ENCODE measurements at places on chromosomes 4 and X.

GRCh38 chr4:119111296-119111695, 24.3 kb upstream of the MYOZ2 start:
- DNase-seq = no peak

GRCh38 chr4:7352486-7352885, 82.2 kb downstream of the PSAPL1 start:
- DNase-seq = no peak

GRCh38 chrX:14777525-14777924, 95.3 kb downstream of the FANCB start:
- DNase-seq = peak; percentile 70

GRCh38 chr4:40722576-40723161, 27.1 kb upstream of the NSUN7 start:
- DNase-seq = no peak

- DNase-seq = no peak
These were observed 45.7 kb downstream of the BEND2 start for GRCh38 chrX:18174971-18175370.

DNA sequence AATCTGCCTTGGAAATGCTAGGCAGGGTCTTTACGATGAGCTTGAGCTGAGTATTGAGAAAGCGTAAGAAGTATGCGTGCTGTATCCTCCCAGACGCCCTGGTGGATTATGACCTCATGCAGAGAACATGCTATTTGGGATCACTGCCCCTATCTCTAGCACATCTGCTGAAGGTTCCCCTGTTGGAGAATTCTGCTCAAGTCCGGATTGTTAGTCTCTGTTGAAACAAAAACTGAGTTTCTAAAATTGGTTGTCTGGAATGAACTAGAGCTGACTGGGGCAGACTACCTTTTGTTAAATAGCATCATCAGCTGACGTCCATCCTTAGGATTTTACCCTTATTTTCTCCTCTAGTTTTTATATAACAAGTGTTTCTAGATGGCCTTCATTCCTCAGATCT, 7.5 kb downstream of the FHDC1 start:
- DNase-seq = peak; percentile 86

DNA sequence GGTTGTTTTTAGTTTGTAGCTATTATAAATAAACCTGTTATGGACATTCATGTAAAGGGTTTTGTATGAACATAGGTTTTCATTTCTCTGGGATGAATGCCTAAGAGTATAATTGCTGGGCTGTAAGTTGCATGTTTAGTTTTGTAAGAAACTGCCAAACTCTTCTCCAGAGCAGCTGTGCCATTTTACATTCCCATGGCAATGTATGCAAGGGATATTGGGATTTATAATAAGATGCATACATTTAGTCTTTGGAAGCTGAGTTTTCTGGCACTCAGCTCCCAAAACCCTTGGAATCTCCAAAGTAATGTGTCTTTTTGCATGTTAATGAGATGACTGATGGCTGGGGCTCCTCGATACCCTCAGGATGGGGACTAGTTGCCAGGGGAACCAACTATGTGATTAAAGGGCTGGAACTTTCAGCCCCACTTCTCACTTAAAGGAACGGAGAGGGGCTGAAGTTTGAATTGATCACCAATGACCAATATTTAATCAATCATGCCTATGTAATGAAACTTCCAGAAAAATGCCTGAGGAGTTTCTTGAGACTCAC, 44.0 kb downstream of the SERTM2 start:
- DNase-seq = no peak

GRCh38 chr4:116515959-116516358, 569.4 kb downstream of the TRAM1L1 start:
- no peak for DNase-seq

- no peak for DNase-seq
These were observed 30.2 kb downstream of the BEND4 start for GRCh38 chr4:42122237-42122636.

DNA sequence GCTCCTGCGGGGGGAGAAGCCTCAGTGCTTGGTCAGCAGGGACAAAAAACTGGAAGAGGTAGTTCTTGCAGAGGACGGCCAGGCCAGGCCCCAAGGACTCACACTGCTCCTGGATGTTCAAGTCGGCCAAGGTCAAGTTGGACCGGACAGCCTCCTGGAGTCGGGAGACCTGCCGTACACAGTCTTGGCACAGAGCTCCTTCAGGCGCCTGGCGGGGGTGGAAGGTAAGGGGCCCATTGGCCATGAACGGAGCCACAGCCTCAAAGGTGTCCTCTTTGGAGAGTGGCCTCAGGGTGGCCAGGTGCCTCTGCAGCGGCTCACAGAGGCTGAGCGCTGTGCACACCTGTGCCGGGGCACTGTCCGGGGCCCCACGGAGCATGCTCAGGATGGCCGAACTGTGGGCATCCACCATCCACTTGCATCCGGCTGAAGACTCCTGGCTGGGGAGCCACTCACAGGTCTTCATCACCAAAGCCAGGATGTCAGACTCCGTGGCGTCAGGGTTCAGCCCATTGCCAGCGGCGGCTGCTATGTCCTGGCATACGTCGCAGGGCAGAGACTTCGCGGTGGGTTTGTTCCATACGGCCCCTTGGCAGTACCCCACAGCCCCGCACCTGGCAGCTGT, 477 bp downstream of the PSAPL1 start:
- no peak for DNase-seq

GRCh38 chr4:121794505-121795188, 6.5 kb upstream of the EXOSC9 start:
- peak; percentile 50 for DNase-seq

- DNase-seq = peak; percentile 58
These were observed 113.0 kb upstream of the EDNRA start for GRCh38 chr4:147367891-147368290.

- DNase-seq = no peak
These were observed 190.5 kb downstream of the SH3BGRL start for GRCh38 chrX:81392396-81392795.

GRCh38 chr4:47617607-47618006, 132.5 kb downstream of the ATP10D start:
- DNase-seq = no peak

GRCh38 chr4:138636781-138637180, 378.8 kb upstream of the NOCT start:
- no peak for DNase-seq

- peak; percentile 49 for DNase-seq
These were observed 138.2 kb downstream of the GUCY2F start for GRCh38 chrX:109343671-109344070.

DNA sequence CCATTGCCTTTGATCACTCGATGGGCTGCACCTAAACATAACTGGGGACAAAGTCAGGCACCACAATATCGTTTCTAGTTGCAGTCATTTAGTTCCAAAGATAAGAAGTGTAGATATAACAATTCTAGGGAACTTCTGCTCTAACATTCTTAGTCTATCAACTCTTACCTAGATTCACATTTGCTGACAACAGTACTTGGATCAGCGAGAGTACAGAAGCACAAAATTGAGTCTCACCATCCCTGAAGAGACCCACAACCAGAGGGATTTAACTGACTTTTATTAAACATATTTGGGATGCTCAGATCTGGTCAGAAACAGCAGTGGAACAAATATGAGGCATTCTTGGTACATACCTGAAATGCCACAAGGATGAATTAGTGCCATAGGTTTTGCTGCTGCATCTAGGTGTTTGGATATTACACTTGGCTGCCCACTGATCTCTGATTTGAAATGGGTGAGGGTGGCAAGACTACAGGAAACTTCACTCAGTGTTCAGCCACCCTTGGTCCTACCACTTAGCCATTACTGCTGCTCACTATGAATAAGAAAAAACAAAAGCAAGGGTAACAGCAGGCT, 28.9 kb upstream of the HUWE1 start:
- no peak for DNase-seq

- no peak for DNase-seq
These were observed 1.0 kb upstream of the GABRG1 start for GRCh38 chr4:46124773-46125413.

DNA sequence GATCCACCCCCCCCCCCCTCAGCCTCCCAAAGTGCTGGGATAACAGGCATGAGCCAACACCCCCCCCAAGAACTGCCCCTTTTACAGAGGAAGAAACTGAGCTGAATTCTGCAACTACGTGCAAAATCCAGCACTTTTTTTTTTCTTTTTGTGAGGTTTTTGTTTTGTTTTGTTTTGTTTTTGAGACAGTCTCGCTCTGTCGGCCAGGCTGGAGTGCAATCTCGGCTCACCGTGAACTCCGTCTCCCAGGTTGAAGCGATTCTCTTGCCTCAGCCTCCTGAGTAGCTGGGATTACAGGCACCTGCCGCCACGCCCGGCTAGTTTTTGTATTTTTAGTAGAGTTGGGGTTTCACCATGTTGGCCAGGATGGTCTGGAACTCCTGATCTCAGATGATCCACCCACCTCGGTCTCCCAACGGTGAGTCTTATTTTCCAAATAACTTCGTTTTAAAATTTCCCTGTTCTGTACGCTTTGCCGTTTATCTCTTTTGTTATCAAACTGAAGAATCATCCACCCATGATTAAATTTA, 4.9 kb downstream of the CRLF2 start:
- DNase-seq = no peak

DNA sequence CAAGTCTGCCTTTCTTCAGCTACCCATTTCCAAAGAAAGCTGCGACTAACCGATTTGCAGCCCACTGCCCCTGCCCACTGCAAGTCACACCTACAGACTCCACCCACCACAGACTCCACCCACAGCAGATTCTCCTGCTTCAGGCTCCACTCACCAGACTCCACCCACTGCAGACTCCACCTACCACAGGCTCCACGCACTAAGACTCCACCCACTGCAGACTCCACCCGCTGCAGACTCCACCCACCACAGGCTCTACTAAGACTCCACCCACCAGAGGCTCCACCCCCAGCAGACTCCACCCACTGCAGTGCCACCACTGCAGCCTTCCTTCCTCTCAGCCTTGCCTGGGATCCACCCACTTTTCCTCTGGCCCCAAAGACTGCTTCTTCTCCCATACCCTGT, 41.3 kb downstream of the ABLIM2 start:
- no peak for DNase-seq

- DNase-seq = no peak
These were observed 40.9 kb downstream of the GK start for GRCh38 chrX:30693999-30694650.

GRCh38 chrX:47605024-47605423, 14.6 kb downstream of the SYN1 start:
- no peak for DNase-seq

GRCh38 chrX:52852110-52852860, 15.6 kb downstream of the XAGE3 start:
- DNase-seq = peak; percentile 41

DNA sequence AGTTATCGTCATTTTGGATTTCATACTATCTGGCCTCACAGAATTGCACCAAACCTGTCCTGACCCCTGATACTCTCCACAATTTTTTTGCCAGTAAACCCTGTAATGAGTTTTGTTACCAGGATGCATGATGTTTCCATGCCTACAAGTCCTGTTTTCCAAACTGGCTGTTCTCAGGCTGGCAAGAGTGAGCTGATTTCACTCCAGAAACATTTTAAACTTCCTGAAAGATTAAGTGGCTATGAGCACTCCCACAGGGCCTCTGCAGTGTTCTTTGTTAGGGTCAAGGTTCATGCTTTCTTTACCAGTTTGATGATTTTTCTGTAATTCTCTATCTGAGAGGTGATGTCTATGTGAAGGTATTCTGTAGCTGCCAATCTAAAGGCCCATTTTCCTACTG, 31.7 kb upstream of the PDLIM3 start:
- DNase-seq = peak; percentile 52

DNA sequence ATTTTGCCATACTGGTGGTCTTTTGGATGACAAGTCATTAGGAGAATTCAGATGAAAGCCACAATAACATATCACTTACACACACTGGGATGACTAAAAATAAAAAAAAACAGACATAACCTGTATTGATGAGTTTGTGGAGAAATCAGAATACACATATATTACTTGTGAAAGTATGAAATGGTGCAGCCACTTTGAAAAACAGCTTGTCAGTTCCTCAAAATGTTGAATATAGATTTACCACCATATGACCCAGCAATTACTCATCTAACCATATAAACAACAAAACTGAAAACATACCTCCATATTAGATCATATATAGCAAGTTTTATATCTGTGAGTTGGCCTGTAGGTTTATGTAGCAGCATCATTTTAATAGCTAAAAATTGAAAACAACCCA, 608.7 kb downstream of the TLL1 start:
- DNase-seq = no peak

DNA sequence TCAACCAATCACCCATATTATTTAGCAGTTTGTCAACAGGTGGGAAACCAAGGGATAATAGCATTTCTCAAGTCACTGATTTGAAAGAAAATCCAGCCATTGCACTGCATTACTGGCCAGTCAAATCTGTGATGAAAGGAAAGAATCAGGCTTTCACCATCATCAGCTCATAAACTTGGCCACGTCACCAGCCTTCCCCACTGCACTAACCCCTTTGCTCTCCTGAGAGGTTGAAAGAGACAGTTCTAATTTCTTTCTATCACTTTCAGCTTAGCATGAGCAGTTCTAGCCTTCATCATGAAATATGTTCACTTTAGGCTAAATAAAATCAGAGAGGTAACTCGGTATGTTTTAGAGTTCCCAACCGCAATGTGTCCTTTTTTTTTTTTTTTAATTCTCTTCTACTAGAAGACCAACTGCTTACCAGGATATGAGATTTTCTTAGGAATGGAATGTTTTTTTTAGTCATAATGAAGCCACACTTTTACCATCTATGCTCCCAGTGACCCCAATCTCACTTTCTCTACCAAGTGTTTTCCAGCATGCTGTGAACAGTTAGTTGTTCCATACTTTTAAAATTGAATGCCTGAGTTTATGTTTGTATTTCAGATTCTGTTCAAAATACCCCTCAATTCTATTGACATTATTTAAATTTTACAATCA, 55.7 kb upstream of the SLC7A11 start:
- DNase-seq = no peak

- no peak for DNase-seq
These were observed 27.3 kb upstream of the CHRNA9 start for GRCh38 chr4:40307627-40308497.

DNA sequence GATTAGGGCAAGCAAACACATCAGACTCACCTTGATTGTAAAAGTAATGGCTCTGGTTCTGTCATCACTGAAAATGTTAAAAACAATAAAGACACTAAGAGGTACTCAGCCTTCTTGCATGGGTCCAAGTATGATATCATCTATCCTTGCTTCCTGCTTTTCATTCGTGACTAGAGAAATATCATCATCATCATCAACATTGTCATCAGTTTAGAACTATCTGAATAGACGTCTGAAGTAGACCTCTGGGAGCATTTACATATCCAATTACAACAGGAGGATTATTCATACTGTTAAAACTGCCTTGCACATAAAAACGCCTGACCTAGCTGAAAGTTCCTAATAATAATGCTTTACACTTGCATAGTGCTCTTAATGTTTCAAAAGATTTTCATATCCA, 9.8 kb upstream of the FRAS1 start:
- DNase-seq = peak; percentile 9

Data from fibroblast of upper back skin (primary cell).